DMS79 treated with DMSO at 0.1 percent for 48 hours (cell line): ENCODE measurements at places on chromosomes 1 and 21.

- peak; percentile 20 for DNase-seq
Measured at GRCh38 chr1:103525114-103525606, 339 bp upstream of the RNPC3 start.

- peak; percentile 14 for DNase-seq
Measured at GRCh38 chr1:162276493-162276892, 100.2 kb downstream of the SPATA46 start.

DNA sequence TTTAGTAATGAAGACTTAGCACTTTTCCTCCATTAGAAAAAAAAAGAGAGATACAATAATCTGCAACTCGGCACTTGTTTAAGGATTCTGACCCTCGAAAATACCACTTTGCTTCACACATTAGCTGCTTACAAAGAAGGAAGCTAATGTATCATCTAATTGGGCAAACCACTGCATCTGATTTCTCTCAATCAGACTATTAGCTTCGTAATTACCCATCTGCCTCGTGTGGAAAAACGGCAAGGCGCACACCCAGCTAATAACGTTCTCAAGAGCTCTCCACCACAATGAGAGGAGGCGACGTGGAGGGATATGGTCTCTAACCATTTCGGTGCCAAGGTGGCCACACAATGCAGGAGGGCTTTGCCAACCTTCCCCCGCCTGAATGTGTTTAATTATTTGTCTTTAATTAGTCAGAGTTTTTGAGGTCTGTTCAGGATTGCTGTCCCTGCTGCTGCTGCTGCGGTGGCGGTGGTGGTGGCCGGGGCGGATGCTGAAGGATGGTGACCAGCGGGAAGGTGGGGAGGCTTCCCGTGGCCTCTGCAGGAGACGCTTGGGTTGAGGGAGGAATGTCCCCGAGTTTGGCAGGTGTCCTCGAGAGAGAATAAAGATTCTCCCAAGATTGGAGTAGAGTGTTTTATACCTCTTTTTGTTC lies 374.5 kb downstream of the RPS6KC1 start:
- peak; percentile 8 for DNase-seq

GRCh38 chr1:26697978-26698849 lies 2.4 kb downstream of the ARID1A start:
- peak; percentile 96 for DNase-seq

DNA sequence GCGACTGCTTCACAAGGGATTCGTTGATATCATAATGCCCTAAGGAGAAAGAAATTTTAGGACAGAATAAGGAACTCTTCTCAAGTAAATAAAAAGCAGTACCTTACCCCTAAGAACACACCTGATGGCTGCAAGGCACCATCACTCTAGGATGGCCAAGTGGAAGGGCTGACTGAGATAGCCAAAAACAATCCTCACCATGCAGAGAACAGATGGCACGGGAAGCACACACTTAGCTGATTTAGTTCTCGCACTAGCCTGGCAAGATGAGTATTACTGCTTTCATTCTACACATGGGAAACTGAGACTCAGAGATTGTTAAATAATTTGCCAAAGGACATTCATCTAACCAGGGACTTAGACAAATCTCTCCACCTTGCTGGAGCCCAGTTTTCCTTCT lies 43.8 kb downstream of the STPG1 start:
- no peak for DNase-seq

DNA sequence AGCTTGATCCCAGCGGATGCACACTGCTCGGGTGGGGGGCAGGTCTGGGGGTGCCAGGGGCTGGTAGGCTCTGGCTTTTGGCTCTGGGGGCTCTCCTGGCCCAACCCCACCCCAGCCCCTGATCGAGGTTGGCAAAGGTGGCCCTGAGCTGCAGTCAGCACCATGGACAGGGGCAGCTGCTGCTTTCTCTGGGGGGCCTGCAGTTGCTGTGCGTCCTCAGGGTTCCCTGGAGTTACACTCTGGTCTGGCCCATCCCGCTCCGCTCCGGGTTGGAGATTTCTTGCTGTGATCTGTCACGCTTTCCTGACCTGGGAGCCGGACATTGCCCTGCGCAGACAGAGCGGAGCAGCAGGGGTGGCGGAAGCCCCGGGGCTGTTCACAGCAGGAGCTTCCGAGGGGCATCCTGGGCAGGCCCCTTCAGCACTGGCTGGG lies 8.0 kb upstream of the PLCH2 start:
- no peak for DNase-seq

DNA sequence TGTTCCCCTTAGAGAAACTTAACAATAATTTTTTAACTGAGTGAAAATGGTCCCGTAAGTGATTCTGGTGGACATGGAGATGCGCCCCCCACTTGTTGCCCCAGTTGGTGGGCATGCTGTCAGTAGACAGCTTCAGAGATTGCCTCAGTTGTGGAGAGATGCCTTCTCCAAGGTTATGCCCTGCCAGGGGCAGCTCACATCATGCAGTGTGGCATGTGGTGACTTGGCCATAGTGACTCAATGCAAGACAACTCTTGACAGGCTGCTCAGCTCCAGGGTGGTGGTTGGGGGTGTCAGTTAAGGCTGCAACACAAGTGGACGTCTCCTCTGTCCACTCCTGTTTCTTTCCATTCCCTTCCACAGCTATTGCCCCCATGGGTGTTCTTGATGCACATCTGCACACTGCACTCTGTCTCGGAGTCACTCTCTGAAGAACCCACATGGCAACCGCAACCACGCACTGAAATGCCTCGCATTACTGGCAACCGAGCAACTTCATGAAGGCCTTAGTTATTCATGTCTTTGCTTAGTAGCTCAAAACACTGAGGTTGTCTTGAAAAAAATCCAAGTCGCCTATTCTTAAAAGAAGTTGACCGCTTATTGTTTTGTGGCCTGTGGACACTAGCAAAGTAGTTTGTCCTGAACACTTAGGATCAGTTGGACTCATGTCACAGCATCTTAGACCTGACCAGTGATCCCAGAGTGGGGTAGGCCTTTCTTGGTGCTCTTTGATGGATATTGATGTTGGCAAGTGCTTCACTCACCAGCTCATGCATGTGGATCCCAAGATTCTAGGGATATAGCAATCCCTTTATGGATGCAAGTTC lies 54.8 kb upstream of the USP1 start:
- no peak for DNase-seq

GRCh38 chr1:35507947-35508346 lies 49.3 kb downstream of the KIAA0319L start:
- no peak for DNase-seq

DNA sequence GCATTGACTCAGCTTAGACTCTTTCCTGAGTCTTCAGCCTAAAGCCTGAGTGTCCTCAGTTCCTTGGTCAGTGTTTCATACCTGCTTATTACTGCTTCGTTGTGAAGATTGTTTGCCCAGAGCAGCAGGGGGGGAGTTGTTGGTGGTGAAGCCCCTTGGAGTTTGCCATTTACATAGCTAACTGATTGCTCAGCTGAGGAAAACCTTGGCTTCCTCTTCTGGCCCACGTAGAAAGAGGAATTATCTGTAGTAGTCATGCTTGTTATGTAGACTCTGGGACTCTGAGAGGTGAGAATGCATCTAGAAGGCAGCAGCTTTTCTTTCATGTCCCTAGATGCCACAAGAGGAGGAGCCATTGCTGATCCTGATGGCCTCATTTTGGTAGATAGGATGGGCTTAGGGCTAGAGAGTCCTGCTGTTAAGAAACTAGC lies 125.9 kb downstream of the MAST2 start:
- peak; percentile 68 for DNase-seq

- no peak for DNase-seq
Measured at GRCh38 chr1:27090911-27091310, 64.0 kb downstream of the SLC9A1 start.

GRCh38 chr1:155379631-155380090 lies 59.0 kb downstream of the RUSC1 start:
- peak; percentile 41 for DNase-seq

- no peak for DNase-seq
Measured at GRCh38 chr1:172976222-172977041, 74.3 kb downstream of the TNFSF18 start.

DNA sequence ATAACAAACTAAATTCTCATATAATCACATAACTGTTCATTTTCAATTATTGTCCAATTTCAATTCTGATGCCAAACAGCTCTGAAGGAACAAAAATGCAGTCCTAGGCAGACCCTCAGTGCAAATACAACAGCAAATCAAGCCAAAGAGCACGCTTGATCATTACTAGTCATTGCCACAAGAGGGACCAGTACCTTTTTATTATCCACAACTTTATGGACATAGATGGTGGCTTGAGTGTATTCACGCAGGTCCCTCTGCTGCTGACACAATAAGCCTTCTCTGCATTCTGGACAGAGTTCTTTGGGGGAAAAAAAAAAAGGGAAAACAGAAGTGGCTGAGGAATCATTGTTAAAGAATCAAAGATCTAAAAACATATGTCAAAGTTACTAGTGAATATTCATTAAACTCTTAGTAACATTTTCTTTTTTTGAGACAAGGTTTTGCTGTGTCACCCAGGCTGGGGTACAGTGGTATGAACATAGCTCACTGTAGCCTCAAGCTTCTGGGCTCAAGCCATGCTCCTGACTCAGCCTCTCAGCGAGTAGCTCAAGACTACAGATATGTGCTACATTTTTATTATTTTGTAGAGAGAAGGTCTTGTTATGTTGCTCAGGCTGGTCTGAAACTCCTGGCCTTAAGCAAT lies 34.3 kb upstream of the RAP1GAP start:
- DNase-seq: no peak

GRCh38 chr21:42848932-42849758 lies 30.2 kb downstream of the WDR4 start:
- DNase-seq: no peak

DNA sequence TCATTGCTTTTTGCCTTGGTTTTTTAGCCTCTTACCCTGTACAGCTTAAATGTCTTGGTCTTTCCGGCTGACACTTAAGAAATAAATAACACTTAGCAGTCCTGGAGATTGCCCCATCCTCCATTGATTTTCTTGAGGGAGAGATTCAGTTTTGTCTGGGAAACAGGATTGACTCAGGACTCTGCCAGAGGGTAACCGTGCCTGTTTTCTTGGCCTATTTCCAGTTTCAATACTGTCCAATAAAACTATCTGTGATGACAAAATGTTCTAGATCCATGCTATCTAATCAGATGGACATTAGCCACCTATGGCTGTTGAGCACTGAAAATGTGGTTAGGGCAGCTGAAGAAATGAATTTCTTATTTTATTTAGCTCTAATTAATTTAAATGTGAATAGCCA lies 216.1 kb downstream of the DUSP10 start:
- DNase-seq: no peak

GRCh38 chr1:214566158-214567104 lies 15.0 kb upstream of the PTPN14 start:
- DNase-seq: no peak

DNA sequence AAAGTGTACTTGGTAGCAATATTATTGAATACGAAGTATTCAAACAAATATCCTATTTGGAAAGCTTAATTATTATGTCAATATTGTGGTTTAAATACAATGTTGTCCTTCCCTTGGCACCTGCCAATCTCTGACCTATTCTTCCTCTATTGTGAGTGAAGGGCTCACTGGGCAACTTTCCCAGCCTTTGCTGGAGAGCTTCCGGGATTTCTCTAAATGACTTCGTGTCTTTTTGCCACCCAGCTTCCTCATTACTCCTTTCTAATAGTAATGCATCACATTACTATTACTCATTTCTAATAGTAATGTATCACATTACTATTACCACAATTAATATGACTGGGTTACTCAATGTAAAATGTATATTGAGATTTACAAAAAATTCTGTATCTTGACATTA lies 880.6 kb downstream of the BRINP3 start:
- DNase-seq: no peak

DNA sequence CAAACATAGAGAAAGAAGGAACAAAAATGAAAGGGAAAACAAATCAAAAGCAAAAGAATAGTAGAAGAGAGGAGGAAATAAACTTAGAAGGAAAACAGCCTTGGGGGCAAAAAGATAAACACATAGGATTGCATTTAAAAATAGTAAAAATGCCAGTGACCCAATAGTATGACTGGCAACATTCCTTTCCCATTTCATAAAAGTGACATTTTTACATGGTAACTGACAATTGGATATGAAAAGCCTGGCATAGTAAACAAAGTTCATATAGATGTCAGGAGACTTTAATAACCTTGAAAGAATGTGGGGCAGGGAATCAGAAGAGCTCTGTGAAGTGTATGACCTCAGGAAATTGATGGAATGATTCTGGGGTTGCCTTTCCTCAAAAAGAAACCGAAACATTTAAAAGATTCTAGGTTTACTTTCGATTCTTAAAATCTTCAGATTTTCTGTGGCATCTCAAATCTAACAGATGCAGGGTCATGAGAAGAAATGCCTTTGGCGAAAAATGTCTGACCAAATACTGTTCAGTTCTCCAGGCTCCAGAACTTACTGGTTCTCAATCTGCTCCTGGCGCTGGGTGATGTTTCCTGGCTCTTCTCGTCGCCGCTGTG lies 33.7 kb downstream of the SPTA1 start:
- no peak for DNase-seq

- DNase-seq: no peak
Measured at GRCh38 chr1:85295006-85295431, 18.6 kb upstream of the BCL10 start.

DNA sequence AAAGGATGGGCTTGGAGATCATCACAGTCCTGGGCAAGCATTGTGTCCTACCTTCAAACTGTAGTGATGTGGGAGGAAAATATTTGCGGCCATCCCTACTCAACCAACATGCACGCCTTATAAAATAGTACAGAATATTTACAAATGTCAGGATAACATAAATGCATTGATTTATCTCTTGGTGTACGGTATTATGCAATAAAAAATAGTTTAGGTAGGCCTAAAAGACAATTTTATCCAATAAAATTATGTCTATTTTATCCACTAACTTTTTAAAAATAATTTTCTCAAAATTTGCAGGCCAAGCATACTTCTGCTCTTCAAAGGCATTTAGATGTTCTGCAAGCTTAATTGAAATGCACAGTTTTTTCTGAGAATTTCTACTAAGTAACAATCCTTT lies at the start of gene OR2T1:
OR2T1 (plus strand) TSS at position 301 of the 400 bp plus-strand sequence. CDS start 3,100 bp downstream, outside the sequence.
- DNase-seq: no peak

DNA sequence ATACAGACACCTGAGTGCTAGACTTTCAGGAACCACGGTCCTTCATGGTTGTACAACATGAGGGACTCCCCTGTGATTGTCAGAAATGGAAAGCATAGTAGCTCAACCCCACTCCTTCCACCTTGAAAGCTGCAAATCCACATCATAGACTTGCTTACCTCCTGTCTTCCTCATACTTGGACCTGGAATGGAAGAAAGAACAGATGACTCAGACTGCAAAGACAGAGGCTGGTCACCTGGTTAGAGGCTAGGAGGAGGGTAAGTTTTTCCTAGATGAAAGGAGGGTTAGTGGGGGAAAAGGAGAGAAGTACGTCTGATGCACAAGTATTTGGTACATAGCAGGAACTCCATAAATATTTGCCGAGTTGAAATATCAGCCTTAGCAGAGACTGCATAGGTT lies 37.2 kb downstream of the LRRC71 start:
- DNase-seq: no peak

DNA sequence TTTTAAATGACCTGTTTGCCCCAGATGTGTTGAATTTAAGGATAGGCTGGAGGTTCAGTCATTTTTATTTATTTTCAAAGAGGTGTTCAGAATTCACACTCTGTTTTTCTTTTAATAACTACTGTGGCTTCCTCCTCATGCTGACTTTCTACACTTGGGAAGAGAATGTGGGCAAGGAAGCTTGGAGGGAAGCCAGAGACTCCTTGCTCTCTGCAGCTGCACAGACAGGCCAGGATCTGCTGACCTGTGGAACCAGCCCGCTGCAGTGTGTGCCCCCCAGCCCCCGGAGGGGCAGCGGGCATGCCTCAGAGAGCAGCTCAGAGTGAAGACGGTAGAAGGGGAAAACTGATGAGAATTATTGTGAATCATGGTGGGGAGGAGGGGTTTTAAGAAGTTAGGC lies 16.9 kb downstream of the MGST3 start:
- no peak for DNase-seq
